ENCODE measurements at places on chromosomes 13 and 19.

GRCh38 chr19:45863840-45864628, at the start of gene FOXA3:
Gene FOXA3 (plus strand): TSS chr19:45864326. CDS start chr19:45864457, 131 bp downstream.
- no peak for DNase-seq

DNA sequence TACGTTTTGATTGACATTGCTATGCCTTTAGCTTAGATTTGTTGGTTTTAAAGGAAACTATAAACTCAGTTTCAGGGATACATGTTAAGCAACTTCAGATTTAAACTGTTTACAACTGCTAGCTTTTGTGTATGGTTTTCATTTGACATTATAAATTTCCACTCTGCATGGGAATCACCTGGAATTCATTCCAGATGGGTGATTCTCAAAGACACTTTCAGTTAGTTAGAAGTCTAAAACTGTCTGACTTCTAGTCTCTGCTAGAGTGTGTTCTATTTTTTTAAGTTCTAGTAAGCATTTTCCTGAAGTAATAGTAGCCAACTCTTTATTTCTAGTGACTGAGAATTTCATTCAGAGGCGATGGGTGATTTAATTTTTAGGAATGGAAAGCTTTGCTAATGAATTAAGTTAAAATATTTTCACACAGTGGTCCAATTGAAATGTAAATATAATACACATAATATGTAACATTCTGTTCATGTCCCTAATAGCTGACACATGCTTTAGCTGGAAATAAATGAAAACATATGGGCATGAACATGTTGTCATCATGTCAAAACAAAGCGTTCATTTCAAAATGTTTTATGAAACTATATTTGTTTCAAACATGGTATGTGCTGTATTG, 58.3 kb upstream of the CSNK1A1L start:
- DNase-seq = no peak

DNA sequence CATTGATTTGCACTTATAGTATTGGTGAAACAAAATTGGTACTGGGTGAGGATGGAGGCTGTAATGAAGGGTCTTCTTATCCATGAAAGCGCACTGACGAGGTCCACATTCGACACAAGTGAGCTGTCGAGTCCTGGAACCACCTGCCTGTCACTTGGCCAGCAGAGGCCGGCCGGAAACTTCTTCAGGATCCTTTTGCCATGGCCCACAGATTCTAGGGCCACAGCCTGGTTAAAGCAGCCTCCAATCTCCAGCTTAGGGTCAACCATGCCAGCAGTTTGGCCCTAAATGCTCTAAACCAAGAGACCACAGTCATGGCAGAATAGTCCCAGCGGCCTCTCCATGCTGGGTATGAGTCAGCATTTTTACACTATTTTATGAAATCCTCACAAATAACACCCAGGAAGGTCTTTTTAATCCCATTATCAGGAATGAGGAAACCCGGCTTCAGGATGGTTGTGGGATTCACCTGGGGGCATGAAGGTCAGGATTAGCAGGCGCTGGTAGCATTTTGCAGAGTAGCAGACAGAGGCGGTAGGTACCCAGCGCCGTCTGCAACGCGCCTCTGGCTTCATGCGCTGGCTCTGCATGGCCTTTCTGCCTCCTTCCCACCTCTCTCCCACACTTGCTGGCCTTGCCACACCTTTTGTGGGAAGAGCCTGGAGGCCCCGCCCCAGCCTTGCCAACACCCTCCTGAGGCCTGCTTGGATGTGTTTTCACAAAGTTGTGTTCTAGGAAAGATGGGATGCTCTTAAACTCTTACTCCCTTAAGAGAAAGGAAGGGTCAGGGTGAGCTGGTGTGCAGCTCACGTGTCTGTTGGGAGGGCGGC, 15.2 kb downstream of the GAS6 start:
- DNase-seq = no peak

DNA sequence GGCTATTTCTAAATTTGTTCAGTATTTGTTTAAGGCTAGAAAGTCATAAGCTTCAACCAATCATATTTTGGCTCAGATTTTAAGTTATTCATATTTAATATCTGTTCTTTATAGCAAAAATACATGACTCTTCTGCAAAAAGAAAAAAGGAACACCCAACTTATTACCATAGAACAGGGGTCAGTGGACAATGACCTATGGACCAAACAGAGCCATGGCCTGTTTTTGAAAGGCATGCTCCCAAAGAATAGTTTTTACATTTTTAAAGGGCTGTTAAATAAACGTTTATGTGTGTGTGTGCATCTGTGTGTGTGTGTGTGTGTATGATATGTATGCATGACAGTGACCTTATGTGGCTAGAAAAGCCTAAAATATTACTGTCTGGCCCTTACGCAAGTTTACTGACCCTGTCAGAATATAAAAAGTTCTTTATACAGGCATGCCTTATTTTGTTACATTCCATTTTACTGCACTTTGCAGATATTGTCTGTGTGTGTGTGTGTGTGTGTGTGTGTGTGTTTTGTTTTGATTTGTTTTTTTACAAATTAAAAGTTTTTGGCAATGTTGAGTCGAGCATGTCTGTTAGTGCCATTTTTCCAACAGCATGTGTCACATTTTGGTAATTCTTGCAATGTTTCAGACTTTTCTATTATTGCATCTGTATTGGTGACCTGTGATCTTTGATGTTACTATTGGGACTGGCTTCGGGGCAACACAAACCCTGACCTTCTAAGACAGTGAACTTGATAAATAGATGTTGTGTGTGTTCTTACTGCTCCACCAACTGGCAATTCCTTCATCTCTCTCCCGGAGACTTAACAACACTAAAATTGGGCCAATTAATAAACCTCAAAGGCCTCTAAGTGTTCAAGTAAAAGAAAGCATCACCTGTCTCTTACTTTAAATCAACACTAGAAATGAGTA, 22.0 kb downstream of the KLF12 start:
- no peak for DNase-seq

GRCh38 chr13:31956980-31957644, 74.5 kb upstream of the FRY start:
- no peak for DNase-seq

GRCh38 chr13:44411841-44412240, 38.2 kb downstream of the SERP2 start:
- no peak for DNase-seq

DNA sequence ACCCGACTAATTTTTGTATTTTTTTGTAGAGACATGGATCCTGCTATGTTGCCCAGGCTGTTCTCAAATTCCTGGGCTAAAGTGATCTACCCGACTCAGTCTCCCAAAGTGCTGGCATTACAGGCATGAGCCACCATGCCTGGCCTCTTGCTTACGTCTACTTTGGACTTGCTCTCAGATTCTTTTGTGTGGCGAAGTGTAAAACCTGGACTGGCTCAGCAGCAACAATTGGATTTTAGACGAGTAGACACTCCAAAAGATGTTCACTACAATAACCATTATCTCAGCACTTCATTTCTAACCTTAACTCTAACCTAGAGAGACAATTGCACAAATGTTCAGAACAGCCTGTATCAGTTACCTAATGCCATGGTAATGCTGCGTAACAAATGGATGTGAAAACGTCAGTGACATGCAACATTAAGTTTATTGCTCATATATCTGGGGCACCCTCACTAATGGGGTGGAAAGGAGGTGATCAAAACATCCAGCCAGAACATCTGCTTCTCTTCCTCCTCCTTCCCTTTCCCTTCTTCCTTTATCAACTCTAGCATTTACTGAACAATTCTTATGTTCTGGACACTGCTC, 124.9 kb upstream of the MRI1 start:
- no peak for DNase-seq

DNA sequence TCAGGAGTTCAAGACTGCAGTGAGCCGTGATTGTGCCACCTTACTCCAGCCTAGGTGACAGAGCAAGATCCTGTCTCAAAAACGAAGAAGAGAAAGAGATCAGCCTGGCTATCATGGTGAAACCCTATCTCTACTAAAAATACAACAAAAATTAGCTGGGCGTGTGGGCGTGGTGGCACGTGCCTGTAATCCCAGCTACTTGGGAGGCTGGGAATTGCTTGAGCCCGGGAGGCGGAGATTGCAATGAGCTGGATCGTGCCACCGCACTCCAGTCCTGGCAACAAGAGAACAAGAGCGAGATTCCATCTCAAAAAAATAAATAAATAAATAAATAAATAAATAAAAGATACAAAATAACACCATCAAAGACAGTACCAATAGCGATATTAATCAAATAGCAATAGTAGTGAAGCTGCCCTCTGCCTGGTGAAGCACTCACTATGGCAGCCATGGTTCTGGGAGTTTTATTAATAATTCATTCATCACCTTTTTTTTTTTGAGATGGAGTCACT, 53.9 kb downstream of the NFIC start:
- DNase-seq = no peak

DNA sequence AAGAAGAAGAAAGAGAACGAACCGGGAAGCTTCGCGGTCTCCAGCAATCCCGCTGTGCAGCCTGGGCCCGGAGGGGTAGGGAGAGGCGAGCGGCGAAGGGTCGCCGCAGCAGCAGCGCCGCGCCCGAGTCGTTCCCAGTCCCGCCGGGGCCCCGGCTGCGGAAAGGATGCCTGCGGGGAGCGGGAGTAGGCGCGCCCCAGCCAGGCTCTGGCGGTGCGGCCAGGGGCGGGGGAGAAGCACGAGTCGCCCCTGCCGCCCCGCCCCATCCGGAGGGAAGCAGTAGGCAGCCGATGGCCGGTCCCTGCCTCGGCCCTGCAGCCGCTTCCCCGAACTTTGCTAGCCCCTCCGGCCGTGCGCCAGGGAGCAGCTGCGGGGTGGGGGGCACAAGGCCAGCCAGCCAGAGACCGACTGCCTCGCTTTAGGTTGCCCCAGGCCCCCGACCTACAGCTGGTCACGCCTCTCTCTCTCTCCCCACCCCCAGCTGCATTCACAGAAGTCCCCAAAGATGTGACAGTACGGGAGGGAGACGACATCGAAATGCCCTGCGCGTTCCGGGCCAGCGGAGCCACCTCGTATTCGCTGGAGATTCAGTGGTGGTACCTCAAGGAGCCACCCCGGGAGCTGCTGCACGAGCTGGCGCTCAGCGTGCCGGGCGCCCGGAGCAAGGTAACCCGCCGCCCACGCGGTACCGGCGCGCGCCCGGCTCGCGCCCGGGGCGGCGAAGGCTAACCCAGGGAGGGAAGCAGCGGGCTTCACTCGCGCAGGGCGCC, 1.1 kb downstream of the VSTM2B start:
- DNase-seq = no peak

GRCh38 chr13:38417727-38418126, 68.1 kb downstream of the UFM1 start:
- no peak for DNase-seq

DNA sequence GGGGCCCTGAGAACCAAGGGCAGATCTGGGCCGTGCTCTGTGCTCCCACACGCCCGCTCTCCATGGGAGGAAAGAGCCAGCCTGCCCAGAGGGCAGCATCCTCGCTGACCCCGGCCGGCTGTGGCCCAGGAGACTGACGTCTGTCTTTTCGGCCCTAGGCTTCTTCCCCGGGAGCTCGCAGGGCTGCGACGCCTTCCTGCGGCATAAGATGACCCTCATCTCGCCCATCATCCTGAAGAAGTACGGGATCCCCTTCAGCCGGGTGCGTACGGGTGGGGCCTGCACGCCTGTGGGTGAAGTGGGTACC, 108.2 kb downstream of the KDM4B start:
- DNase-seq = no peak

DNA sequence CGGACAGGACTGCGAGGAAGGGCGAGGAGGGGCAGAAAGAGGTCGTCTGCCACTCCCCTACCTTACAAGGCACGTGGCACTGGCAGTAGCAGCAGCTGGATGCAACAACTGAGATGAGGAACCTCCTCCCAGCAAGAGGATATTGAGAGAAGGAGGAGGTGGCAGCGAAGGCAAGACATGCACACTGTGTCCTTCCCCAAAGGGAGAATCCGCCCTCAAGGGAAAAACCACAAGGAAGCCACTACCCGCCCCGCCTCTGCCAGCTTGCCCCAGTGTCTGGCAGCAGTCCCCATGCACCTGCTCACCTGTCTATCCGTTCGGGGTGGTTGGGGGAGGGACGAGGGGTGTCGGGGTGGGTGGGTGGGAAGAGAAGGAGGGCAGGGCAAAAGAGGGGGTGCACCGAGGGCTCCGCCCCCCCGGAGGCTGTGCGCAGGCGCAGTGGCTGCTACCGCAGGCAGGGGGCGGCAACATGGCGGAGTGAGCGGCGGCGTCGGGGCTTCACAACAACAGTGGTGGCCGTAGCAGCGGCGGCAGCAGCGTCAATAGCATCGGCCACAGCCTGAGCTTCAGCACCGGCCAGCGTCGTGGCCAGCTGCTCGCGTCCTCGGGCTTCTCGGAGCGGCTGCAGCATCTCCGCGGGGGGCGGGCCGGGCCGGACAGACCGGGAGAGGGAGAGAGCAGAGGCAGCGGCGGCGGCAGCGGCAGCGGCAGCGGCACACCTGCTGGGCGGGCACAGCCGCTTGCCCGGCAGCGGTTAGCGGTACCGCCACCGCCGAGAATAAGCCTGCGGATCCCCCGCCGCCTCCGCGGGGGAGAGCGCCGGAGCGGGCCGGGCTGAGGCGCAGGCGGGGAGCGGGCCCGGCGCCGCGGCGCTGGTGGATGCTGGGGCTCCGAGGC, at the start of gene NBEA:
NBEA (plus strand) TSS at position 436 of the 897 bp plus-strand sequence. CDS start 551 bp downstream, outside the sequence.
- peak; percentile 43 for DNase-seq

GRCh38 chr13:96052656-96053002, 572 bp downstream of the UGGT2 start:
- DNase-seq = peak; percentile 2

GRCh38 chr13:21413013-21413412, 46.1 kb downstream of the ZDHHC20 start:
- DNase-seq = no peak

- DNase-seq = no peak
Observed at GRCh38 chr19:38617764-38618589, at the start of gene MAP4K1. Gene MAP4K1 (minus strand): TSS chr19:38617953. CDS start chr19:38617895, 58 bp downstream.

- DNase-seq = no peak
Observed at GRCh38 chr19:14632286-14632685, 42.4 kb downstream of the ADGRE3 start.

DNA sequence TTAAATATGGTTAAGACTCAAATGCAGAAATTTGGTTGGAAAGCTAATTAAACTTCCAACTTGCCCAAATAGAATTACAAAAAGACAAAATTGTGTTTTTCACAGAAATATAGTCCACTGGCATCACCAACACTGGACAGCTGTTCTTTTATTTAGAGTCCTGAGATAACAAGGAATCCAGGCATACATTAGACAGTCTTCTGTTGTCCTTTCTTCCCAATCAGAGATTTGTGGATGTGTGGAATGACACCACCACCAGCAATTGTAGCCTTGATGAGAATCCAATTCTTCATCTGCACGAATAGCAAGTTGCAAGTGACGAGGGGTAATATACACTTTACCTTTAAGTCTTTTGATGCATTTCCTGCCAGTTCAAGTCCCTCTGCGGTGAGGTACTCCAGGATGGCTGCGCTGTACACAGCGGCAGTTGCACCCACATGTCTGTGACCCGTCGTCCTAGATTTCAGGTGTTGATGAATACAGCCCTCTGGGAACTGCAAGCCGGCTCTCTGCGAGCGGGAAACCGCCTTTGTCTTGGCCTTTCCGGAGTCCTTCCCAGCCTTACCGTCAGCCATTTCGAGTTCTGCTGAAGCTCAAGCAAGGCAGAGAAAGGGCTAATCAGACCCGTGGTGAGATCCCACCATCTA, 14.7 kb downstream of the UBAC2 start:
- DNase-seq = no peak

- no peak for DNase-seq
Observed at GRCh38 chr19:46726971-46727501, 10.1 kb upstream of the PRKD2 start.
